Kidney (tissue), 22 donors: ENCODE measurements at places on chromosomes 3 and 15.

GRCh38 chr15:91225741-91226140 lies 125.7 kb downstream of the SV2B start:
- DNase-seq = no peak

- no peak for DNase-seq
Observed at GRCh38 chr3:178456621-178457285, 79.5 kb upstream of the KCNMB2 start.

DNA sequence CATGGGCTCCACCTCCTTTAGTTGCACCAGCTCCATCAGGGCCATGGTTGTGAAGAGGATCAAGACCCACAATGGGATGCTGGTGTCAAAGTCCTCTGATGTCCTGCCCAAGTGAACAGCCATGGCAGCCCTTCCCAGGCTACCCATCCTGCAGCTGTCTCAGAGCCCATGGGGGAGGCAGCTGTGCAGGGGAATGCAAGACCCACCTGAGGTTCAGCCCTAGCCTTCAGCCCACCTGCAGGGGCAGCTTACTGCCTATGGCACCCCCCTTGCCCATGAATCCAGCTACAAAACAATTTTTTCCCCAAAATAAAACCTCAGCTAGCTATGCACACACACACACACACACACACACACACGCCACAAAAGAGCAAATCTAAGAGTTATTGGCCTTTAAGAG lies 48.2 kb upstream of the POU1F1 start:
- DNase-seq = no peak

DNA sequence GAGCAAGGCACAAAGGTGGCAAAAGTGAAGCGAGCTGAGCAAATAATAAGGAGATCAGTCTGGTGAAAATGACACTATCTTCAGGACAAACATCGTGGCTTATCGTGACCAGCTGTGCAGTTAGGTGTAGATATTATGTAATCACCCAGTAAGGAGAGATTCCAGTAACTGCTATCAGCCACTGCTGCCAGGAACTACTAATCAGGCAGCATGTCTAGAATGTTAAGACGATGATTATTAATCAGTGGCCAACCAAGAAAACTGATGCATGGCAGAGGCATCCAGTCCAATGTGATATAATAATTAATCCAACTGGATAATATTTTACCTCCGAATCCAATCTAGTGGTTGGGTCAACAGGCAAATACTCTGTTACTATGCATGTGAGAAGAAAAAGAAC lies 252.7 kb upstream of the ZPLD1 start:
- no peak for DNase-seq

DNA sequence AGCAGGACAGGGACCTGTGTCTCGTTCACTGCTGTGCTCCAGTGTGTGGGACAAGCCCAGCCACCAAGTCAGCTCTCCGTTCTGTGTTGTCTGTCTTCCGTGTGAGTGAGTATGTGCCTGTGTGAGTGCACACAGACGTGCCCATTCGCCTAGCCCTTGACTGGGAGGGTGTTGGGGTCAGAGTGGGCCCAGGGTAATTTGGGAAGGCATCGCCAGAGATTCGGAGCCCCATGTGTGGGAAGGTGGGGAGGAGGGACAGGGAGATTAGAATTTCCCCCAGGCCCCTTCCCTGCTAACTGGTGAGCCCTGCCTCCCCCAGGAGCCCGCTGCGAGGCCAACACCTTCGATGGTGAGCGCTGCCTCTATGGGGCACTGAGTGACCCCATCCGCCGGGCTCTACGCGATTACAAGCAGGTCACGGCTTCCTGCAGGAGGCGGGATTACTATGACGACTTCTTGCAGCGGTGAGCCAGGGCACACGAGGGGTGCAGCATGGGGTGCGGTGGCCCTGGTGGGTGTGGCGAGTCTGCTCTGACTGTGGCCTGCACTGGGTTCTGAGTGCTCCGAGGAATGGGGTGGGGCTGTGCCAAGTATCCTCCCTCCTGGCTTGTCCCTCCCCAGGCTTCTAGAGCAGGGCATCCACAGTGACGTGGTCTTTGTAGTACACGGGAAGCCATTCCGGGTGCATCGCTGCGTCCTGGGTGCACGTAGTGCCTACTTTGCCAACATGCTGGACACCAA lies 3.1 kb downstream of the ABTB1 start:
- DNase-seq = no peak

- no peak for DNase-seq
Observed at GRCh38 chr3:62824965-62825592, 50.1 kb downstream of the CADPS start.

GRCh38 chr3:25306066-25306465 lies 122.0 kb upstream of the RARB start:
- no peak for DNase-seq

DNA sequence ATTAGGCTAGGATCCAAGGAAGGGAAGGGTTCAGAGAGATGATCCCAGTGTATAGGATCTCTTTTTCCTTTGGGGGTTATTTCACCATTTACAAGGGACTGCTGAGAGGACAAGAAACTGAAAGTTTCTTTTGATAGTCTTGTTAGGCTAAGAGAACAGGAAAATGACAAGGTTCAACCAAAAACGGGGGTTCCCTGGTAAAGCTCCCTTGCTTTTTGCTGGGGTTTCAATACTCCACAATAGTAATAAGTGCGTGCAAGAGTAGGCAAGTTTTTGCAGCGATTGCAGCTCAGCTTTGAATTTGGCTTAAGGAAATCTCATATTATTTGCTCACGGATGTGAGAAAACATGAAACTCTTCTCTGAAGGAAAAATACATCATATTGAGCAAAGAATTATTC lies 18.8 kb upstream of the SUSD5 start:
- no peak for DNase-seq

- no peak for DNase-seq
Observed at GRCh38 chr15:29854413-29854812, 32.1 kb upstream of the TJP1 start.

DNA sequence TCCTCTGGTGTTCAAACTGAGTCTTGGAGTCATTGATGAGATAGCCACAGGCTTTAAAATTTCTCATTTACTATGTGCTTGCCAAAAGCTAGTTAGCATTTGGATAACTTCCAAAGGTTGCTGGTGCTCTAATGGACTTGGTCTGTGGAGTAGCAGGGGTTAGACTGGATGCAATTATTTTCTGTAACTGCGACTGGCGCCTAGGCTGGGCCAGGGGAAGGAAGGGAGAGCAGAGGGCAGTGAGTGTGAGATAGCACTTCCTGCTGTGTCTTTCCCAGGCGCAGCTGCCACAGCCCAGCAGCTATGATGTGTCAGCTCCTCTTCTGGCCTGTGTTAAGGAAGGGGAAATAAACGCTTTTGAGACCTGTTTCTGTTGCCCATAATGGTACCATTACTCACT lies 98.6 kb downstream of the MYRIP start:
- peak; percentile 26 for DNase-seq

- peak; percentile 48 for DNase-seq
Observed at GRCh38 chr3:171157286-171157685, 130.8 kb upstream of the SLC2A2 start.

DNA sequence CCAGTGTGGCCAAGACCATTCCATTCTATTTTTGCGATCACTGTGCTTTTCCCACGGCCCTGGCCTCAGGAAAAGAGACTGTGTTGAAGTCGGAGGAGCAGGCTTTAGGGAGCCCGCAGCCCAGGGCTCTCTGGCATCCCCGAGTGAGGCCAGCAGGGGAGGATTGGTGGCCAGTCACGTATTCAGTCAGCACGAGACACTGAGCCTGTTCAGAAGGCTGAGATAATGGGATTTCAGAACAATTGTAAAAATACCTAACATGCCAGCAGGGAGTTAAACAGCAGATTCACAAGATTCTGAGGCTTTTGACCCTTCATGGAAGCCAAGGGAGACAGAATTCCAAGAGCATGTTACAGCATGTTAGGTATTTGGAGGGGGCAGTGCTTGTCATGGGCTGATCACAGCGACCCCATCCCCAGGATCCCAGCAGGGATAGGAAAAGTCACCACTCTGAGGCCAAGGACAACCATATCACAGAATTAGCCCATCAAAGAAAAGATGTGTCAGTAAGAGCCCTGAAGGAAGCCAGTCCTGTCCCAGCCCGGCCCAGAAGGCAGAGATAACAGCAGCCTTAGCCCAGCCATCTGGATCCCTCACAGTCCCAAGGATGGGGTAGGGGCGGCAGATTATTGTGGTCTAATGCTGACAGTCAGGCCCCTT lies 40.6 kb downstream of the AMOTL2 start:
- no peak for DNase-seq
